ENCODE measurements at places on chromosomes 6 and 20.
A peak's percentile ranks its signal among the peaks of the same experiment; 100 is the strongest.

DNA sequence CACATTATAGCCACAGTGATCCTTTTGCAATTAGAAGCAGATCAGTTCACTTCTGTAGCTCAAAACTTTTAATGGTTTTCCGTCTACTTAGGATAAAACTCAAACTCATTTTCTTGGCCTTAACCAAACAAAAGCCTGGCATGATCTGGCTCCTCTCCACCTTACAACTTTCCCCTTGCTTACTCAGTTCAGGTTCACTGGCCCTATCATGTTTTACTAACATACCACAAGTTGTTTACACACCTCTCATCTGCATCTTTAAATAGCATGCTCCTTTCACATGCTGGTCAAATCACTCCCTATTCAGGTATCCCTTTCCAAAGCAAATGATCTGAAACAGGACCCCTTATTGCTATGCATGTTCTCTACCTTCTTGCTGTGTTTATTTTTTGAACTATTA lies 191.4 kb upstream of the FAM83B start:
- DNase-seq: no peak

DNA sequence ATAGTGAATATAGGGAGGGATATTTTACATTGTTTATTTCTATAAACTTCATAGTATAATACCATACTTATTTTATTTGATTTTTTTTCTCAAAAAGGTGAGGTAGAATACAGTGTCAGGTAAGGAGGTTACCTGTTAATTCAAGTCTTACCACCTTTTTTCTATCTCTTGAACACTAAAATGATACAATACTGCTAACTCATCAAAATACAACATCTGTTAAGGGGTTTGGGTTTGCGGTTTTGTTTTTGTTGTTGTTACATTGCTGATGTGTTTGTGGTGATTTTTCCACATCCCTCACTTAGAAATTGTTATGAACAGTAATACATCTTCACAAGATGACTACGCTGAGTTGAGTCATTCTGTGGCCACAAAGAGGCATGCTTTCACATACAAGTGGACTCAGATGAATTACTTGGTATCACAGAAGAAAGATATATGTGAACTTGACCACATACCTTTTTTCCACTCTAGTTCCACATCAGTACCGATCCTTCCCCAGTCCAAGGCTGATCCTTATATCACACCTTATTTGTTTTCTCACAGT lies 139.4 kb upstream of the ID4 start:
- no peak for DNase-seq

GRCh38 chr6:160927416-160927815 lies 64.2 kb upstream of the MAP3K4 start:
- no peak for DNase-seq

DNA sequence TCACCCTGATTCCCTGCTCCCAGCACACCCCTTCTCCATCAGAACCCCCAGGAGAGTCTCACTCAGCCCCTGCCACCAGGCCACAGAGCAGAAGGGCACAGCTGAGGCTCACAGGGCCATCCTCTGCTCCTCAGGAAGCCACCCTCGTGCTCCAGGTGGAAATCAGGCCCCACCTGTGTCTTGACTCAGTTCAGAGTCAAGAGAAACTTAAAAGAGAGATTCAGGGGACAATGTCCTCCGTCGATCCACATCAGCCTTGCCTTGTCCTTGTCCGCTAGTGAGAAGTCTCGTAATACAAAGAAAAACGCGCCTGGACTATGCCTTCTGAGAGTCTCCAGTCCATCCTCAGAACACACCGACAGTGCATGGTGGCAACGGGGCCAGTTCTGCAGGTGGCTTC lies 114.6 kb downstream of the SYNDIG1 start:
- DNase-seq: no peak

DNA sequence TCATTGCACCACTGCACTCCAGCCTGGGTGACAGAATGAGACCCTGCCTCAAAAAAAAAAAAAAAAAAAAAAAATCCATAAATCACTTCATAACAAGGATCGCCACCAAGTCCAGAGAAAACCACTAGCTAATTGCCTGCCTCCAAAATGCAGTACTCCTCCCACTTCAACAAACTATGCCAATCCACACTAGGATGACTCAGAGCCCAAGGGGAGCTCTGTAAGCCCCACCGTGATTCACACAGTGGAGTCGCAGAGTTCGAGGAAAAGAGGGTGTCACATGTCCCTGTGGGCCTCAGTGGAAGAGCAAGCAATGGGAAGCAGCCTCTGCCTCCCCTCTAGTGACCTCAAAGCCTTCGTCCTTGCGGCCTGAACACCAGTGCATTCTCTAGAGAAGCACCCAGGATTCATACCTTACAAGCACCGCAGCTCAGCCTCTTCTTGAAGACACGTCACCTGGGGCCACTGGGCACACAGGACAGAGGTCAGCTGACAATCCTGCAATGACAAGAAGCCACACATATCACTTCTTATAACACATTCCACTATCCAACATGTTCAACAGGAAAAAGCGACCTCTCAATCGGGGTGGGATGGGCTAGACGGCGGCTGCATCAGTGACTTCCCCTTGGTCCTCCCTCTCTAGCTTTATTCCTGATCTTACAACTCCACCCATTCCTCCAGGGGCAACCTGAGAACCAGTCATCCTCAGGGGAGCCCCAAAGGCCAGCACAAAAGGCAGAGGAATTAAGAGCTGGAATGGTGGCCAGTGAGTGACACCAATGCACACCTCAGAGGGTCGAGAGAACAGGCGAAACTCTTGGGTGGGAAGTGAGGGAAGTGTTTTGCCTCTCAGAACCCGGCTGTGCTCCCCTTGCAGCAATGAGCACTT lies 8.9 kb downstream of the SNHG17 start:
- DNase-seq: peak; percentile 21

GRCh38 chr6:29557320-29557719 lies 2.2 kb downstream of the UBD start:
- DNase-seq: no peak

DNA sequence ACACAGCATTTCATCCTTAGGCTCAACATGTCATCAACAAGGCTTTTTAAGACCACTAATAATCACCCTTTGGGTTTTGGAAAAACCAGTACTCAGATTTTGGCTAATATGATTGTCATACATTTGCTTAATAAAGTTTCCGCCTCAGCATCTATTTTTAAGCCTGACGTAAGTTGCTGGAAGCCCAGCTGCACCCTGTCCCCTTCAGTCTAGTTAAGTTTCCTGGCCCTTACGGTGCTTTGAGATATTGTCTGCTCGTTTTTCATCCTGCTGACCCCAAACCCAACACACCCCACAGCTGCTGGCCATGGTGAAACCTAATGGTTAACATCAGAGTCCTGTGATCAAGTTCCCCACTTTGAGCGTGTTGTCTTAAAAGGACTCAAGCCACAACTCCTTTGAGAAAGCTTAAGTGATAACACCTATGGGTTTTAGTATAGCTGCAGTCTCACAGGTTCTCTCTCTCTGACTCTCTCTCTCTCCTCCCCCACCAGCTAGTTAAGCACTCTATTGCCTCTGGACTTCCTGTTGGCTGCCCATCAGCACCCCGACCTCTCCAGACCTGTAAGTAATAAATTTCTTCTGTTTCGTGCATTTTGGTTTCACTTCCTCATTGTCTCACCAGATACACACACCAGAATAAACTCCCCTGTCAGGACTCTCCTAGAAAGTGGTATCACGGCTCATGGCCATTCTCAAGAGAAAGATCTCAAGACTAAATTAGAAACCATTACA lies 802.0 kb downstream of the C6orf118 start:
- DNase-seq: no peak

- DNase-seq: no peak
Observed at GRCh38 chr20:50722424-50723155, 8.8 kb upstream of the PARD6B start.

DNA sequence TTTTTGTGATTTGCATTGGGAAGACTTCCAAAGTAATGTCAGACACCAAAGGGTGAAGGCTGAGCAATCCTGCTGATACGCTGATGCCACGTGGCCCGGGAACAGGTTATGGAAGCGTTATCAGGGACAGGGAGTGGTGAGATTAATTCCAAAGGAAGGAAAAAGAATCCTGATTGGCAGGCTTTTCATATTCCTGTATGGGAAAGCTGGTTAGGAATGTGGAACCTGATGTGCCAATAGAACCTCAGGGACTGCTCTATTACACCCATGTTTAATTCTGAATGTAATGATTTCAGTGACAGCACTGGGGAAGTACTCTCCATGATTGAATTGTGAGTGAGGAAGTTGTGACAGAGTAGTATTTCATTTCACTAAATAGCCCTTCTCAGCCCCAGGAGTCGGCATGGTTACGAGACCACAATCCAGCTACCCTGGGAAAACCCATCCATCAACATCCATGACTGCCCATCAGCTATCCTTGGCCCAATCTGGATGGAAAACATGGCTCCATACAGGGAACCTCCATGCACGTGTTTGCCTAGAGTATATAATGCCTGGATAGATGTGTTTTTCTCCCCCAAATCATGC lies 49.4 kb downstream of the F13A1 start:
- DNase-seq: no peak

All from stimulated activated CD8-positive, alpha-beta memory T cell treated with anti-CD3 and anti-CD28 coated beads, Interleukin-15, amount 100 ng/mL, for 48 hours (primary cell).